ENCODE measurements at places on chromosomes 7 and 10.
A peak's percentile ranks its signal among the peaks of the same experiment; 100 is the strongest.

DNA sequence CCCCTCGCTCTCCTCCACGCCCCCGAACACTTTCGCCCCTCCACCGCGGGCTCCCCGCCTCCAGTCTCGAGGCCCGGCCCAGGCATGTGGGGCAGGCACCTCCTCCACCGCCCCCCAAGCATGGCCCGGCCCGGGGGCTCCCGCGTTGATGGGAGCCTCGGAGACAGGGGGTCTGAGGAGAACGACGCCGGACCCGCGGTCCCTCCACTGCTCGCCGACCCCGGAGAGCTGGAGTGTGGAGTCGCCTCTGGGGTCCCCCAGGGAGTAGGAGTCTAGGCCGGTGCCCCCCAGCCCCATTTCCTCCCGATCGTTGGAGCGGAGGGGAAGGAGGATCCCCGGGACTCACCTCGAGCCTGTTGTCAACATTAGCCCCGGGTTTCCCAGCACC is 206 bp downstream of the UPF2 start:
- peak; percentile 55 for DNase-seq

GRCh38 chr10:36808625-36809362 is 316.6 kb upstream of the ANKRD30A start:
- no peak for DNase-seq

GRCh38 chr10:61830072-61830845 is 71.2 kb upstream of the ARID5B start:
- DNase-seq = no peak

DNA sequence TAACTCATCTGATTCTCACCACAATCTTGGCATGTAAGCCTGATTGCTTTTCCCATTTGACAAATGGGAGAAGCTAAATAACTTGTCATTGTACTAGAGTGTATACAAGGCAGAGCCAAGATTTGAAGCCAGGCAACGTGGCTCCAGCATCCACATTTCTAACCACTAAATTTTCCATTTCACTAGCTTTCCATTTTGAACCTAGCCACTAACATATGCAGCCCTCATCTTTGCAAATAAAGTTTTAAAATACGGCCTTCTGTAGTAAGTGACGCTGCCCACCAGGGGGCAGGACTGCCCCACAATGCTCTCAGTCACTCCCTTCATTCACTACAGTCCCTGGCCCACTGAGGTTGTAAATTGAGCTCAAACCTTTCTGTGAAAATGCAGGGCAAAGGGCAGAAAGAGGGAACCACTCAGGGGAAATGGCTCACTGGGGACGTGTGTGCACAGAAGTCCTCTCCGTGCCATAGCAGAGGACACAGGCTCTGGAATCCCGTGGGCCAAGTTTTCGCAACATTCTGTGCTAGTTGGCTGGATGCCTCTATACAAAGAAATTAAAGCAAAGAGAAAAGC is 315.7 kb downstream of the TNS3 start:
- peak; percentile 24 for DNase-seq

GRCh38 chr10:98852686-98853085 is 383.0 kb downstream of the HPSE2 start:
- no peak for DNase-seq

- DNase-seq = peak; percentile 80
Observed at GRCh38 chr10:72274730-72275350, 1.1 kb downstream of the DDIT4 start.

- DNase-seq = peak; percentile 7
Observed at GRCh38 chr10:59622320-59623132, 87.1 kb downstream of the SLC16A9 start.

- DNase-seq = peak; percentile 29
Observed at GRCh38 chr10:104209575-104210198, 22.5 kb downstream of the CFAP43 start.

DNA sequence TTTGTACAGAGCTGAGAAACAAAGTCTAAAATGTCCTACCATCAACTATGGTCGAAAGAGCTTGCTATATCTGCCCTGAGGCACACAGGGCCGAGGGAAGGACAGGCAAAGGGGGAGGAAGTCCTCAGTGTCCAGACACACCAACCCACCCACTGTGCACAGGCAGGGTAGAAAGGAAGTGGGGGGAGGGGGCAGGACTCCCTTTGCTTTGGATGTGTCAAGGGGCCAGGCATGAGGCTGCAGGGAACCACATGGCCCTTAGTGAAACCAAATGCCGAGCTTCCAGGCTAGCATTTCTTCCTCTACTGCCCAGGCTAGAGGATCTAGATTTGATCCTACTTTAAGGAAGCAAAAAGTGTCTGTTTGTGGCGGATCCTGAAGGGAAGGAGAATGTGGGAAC is 28.6 kb downstream of the KCNH2 start:
- no peak for DNase-seq

DNA sequence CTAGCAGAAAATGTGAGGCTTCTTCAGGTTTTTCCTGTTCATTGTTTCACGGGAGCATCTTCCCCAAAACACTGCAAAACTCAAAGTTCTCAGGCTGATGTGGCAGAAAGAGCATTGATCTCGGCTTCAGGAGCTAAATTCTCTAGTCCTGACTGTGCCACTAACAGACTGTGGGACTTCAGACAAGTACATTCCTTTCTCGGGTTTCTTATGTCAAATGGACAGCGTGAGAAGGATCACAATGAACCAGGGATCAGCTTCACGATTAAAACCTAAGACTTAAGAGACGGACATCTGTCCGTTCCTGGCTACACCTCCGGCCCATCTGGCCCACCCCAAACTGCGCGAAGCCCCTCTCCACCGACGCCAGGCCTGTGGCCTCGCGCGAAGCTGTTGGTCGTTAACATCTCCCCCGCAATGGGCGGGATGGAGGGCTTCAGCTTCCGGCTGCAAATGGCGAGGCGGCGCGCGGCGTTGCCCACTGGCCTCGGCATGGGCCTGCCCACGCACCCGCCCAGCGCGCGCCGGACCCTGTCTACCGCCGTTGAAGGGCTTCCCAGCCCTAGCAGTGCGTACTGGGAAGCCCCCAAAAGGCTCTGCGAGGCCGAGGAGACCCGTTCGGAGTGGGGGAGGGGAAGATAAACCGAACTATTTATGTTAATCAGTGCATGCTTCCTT is 549 bp upstream of the DDX50 start:
- DNase-seq = no peak

DNA sequence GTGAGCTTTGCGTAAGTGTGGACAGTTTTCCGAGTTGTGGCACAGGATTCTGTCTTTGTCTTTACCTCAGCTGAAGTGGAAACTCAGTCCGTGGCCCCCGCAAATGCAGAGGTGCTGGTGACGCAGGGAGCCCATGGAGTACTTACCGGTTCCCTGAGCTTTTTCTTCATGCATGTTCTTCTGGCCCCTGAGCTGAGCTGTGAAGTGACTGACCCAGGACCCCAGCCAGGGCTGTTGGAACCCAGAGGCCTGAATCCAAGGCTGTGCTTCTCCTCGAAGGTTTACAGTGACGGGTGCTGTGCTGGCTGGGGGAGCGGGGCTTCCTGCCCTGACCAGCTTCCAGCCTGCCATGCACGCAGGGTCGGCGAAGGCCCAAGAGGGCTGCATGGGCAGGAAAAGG is 223.5 kb downstream of the GLRX3 start:
- DNase-seq = no peak

GRCh38 chr7:74225400-74225799 is 15.6 kb downstream of the LAT2 start:
- DNase-seq = no peak

GRCh38 chr7:15559416-15559928 is 2.3 kb downstream of the AGMO start:
- DNase-seq = no peak

- no peak for DNase-seq
Observed at GRCh38 chr7:107075863-107076574, 31.5 kb downstream of the PRKAR2B start.

GRCh38 chr10:117653170-117653515 is 110.6 kb downstream of the EMX2 start:
- DNase-seq = peak; percentile 23

DNA sequence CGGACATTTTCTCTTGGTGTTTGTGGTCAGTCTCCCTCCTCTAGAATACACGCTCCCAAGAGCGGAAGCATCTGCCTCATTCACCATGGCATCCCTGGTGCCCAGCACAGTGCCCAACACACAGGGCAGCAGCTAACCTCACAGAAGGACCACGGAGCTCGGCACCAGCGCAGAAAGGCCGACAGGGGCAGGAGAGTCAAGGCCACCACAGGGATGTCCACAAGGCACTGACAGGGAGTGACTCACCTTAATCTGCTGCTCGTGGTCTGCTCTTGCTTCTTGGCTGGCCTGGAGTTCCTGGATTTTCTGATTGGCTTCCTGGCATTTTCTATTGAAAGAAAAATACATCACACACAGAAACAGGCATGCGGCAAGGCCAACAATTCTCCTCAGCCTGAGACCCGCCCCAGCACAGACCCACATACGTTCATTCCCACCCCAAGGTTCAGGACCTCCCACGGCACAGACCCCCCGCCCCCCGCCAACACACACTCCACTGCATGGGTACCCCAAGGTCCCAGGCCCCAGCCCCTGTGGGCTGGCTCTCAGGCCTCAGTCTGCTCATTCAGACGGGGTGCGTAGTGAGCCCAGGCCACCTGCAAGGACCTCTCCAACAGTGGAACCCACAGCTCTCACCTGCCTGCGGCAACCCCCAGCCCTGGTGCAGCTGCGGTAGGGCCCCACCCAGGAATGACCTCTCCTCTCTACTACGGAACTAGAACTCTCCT is 14.9 kb downstream of the MAD1L1 start:
- DNase-seq = no peak

- no peak for DNase-seq
Observed at GRCh38 chr10:5447611-5448071, 35.3 kb downstream of the NET1 start.

DNA sequence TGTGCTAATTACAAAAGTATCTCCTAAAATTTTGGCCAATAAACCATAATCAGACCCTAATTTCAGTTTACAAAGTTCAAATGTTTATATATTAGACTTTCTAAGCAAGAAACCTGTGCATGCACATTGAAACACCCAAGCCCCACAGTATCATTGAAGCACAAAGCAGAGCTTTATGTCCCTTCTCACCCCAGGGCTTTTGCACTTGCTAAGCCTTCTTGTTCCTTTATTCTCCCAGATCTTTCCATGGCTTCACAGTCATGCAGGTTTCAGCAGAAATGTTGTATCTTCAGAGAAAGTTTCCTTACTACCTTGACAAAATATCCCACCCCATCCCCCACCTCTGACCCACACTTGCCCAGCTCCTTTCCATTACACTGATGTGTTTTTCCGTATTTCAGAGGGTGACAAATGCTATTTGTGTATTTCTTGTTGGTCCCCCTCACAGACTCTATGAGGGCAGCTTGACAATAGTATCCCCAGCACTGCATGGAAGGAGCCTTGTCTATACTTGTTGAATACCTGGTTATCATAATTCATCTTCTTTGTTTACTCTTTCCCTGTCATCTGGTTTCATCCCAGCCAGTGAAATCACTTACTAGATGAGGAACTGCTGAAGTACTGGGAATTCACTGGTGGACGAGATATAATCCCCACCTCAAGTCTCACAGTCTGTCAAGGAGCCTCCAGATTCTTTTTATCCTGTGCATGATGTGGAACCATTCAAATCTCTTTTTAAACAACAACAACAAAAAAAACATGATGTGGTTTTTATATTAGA is 24.0 kb upstream of the PCGF5 start:
- no peak for DNase-seq

DNA sequence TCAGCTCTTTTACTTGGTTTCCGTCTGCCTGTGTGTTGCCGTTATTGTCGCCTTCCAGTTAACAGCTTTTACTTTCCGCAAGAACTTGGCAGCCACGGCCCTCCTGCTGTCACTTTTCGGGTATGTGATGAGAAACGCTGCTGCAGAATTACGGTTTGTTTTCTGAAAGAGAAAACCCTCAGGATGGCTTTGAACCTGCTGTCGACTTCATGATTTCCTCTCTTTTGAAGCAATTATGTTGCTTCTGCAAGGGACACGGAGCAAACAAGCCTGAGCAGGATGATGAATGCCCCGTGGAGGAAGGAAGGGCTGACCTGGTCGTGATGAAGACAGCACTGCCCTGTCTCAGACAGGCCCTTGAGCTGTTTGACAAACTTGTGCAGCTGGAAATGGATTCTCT is 339.8 kb downstream of the ABCA13 start:
- DNase-seq = no peak

GRCh38 chr10:127947211-127947610 is 40.3 kb downstream of the PTPRE start:
- DNase-seq = no peak

GRCh38 chr7:36526863-36527548 is 137.3 kb downstream of the ANLN start:
- DNase-seq = no peak

DNA sequence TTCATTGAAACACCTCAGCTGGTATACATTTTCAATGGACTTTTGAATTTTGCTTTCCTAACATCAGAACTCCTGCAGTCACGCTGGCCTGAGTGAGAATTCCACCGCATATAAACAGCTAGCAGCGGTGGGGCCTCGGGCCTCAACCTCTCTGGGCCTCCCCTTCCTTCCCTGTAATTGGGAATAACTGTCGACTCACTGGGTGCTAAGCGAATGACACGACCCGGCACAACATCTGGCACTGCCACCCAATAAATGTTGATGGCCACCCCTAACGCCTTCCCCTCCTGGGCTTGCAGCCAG is 670 bp downstream of the RCC1L start:
- DNase-seq = no peak
